ENCODE measurements at places on chromosomes 2 and 18.

DNA sequence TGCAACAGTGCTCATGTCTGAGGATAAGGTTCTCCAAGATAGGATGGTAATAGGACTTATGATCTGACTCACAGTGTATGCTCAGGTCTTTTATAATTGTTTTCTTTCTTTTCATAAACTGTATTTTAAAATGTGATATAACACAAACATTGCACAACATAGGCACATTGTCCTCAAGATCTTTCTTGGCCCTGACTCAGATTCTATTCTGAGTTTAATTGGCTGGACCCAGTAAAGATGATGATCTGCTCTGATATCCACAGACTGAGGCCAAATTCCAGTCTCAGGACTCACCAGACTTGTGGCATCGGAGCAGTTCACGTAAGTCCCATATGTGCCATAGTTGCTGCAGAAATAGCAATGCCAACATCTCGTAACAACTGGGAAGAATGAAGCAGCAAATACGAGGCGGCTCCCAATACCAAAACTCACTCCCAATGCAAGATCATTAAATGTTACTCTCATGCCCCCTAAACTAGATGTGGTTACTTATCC is 448.9 kb upstream of the SLC14A2 start:
- no peak for DNase-seq

DNA sequence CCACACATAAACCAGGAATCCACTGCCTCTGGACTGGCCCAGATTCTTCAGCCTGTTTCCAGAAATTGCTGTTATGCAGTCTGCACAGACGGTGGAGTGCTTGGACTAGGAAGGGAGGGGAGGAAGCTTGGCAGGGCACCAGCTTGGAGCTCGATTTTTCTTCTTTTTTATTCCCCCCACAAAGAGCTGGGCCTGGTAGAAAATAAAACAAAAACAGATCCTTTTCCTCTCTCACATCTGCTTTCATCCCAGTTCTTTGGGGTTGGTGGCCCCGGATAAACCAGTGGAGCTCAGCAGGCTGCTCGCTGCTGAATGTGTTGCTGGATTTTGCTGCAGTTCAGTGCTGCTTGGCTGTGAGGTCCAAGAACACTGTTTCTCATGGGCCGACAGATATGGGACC is 16.0 kb downstream of the LRRTM1 start:
- no peak for DNase-seq

DNA sequence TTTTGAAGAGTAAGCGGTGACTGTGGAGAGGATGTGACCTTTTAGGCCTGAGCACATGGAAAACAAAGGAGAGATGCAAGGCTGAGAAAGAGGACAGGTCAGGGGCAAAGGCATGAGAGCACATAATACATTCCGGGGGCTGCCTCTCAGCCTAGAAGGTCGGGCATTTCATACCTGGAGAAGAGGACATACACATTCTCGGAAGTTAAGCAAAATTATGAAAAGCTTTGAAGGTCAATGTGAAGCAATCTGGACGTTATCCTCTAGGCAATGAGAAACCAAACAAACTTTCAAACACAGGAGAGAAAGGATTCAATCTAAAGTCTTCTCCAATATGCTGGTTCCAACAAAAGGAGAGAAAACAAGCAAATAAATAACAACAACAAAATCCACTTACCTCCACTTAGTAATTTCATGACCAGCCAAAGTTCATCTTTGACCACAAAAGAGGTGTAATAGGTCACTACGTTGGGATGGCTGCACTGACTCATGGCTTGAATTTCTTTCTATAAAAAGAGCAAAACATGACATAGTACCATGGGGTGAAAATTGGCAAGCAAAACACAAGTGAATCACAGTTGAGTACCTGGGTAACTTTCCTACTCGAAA is 80.4 kb downstream of the STK39 start:
- DNase-seq, result no peak

GRCh38 chr2:223055140-223055539 is 3.1 kb downstream of the KCNE4 start:
- no peak for DNase-seq

- no peak for DNase-seq
These were observed 159.2 kb upstream of the SH3BP4 start for GRCh38 chr2:234792621-234793022.

- DNase-seq, result no peak
These were observed 91.6 kb downstream of the NFATC1 start for GRCh38 chr18:79487183-79487800.

DNA sequence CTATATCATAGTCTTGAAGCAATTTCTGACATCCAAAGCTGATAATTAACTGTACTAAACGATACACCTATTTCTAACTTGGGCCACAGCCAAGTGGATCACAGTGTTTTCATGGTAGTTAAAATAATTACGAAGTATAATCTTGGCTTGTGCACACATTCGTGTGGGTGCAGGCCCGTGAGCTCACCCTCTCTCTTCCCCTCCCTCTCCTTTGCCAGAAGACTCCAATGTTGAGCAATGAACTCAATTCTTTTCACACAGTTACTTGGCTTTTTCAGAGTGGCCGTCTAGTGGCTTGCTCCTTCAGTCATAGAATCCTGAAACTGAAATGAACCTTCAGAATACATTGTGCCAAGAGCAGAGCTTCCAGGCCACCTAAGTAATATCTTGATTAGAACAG is 178.7 kb downstream of the NCKAP5 start:
- no peak for DNase-seq
